ENCODE measurements at places on chromosomes 2 and 18.

- DNase-seq = no peak
Observed at GRCh38 chr18:32773382-32773712, 524 bp upstream of the KLHL14 start.

- DNase-seq = no peak
Observed at GRCh38 chr2:232885264-232885961, 15.3 kb downstream of the SNORC start.

DNA sequence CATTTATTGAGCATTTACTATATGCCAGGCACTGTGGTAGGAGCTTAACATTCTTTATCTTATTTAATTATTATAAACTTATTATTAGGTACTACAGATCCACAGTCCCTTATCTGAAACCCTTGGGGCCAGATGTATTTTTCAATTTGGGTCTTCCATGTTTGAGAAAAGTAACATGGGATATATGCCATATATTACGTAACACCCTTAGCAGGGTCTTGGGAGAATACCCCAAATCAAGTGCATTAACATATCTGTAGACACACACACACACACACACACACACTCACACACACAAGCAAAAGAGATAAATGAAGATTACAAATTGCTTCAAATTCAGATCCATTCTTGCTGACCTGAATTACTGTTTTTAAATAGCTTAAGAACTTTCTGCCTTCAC, 13.7 kb downstream of the NTSR2 start:
- no peak for DNase-seq

GRCh38 chr2:127763776-127764175, 47.2 kb downstream of the WDR33 start:
- no peak for DNase-seq

- no peak for DNase-seq
Observed at GRCh38 chr2:76760367-76760704, 761.8 kb downstream of the LRRTM4 start.

- no peak for DNase-seq
Observed at GRCh38 chr18:51767293-51767692, 569.8 kb upstream of the MEX3C start.

- DNase-seq = no peak
Observed at GRCh38 chr2:12126318-12126717, 379.9 kb downstream of the LPIN1 start.

- no peak for DNase-seq
Observed at GRCh38 chr18:24731981-24732380, 271.5 kb downstream of the HRH4 start.

GRCh38 chr2:64654063-64654811, 524 bp upstream of the SERTAD2 start:
- peak; percentile 40 for DNase-seq

DNA sequence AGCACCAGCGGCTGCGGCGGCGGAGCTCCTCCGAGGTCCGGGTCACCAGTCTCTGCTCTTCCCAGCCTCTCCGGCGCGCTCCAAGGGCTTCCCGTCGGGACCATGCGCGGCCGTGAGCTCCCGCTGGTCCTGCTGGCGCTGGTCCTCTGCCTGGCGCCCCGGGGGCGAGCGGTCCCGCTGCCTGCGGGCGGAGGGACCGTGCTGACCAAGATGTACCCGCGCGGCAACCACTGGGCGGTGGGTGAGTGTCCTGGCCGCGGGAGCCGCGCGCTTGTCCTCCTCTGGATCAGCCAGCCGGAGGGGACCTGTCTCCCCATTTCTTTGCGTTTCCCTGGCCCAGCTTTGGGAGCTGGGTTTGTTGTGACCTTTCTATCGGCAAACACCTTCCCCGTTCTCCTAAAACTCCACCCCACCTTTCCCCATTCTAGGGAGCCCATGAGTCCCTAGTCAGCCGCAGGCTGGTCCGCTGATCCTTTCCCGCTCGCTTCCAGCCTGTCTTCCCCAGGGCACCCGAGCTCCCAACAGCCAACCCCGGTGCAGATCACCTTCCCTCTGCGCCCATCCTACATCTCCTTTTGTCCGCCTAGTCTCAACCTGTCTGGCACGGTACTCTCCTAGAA, 316 bp downstream of the GRP start:
- DNase-seq = no peak

DNA sequence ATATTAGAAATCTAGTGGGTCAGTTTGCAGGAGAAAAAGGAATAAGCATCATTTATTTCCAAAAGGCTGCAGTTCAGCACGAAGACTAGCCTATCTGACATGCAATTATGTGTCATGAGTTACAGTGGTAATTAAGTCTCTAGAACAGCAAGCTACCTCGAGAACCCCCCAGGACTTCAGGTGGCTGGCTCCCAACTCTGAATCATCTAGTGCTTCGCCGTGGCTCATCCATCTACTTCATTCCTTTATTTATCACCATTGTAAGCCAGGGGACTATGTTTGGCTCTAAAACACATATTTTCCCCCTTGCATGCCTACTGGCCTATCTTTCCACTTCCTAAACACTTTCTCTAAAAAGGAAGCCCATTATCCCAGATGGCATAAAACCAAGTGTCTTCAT, 121.6 kb downstream of the TXNL1 start:
- no peak for DNase-seq

DNA sequence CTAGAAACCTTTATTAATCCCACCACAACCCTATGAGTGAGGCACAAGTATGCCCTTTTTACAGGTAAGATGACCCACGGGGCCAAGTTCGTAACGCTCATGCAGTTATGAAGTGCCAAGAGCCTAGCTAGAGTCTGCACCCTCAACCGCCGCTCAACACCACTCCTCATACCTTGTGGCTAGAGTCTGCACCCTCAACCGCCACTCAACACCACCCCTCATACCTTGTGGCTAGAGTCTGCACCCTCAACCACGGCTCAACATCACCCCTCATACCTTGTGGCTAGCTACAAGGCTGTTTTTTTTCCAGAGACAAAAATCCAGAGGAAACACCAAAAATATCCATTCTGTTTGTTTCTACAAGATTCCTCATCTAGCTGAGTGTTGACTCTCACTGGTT, 4.6 kb downstream of the TXNL4A start:
- DNase-seq = no peak

DNA sequence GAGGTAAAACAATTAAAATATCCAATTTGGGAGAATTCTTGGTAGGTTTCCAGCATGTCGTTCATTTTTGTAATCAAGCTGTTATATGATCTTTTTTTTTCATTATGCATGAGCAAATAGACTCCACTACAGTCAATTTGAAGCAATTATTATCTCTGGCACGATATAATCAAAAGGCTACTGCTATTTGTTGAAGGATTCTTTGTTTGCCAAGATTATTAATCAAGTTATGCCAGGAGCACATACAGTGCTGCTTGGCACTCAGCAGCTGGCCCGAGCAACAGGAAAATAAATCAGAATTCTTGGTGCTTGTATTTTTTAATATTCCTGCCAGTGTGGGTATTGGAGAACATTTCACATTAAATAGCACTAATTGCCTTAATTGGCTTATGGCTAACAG, 279.5 kb downstream of the RND3 start:
- no peak for DNase-seq

- DNase-seq = no peak
Observed at GRCh38 chr2:199697469-199697868, 153.5 kb downstream of the FTCDNL1 start.

DNA sequence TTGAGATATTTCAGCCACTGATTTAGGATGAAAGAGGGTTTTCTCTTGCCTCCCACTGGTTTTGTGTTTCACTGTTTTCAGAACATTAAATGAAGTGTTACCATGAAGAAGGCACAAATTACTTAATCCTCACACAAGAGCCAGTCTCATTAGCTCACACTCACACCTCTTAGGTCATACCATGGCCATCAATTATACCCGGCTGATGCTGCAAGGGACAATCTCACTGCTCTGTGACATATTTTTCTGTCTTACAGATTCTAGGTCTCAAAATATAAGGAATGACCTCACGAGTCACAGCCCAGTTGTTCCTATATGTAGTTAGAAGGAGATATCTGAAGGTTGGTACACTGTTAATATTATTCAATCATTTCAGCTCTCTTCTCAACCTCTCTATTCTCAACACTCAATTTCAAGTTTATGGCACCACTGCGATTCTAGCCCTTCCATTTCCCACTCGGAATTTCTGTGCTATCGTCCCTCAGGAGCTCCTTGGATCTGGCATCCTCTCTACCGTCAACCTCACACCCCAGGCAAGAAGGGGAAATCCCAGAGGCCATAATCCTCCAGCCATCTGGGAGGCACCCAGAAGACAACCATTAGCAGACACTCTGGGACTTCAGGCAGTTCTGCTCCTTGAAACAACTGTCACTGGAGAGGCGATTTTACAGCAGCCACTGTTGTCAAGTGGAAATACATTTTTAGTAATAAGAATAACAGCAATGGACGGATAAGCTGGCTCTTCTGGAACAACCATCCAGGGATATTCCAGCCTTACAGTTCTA, 101.9 kb downstream of the MREG start:
- no peak for DNase-seq

GRCh38 chr2:147147802-147148201, 697.0 kb upstream of the ACVR2A start:
- no peak for DNase-seq

- no peak for DNase-seq
Observed at GRCh38 chr18:9647496-9648323, 33.4 kb upstream of the PPP4R1 start.

DNA sequence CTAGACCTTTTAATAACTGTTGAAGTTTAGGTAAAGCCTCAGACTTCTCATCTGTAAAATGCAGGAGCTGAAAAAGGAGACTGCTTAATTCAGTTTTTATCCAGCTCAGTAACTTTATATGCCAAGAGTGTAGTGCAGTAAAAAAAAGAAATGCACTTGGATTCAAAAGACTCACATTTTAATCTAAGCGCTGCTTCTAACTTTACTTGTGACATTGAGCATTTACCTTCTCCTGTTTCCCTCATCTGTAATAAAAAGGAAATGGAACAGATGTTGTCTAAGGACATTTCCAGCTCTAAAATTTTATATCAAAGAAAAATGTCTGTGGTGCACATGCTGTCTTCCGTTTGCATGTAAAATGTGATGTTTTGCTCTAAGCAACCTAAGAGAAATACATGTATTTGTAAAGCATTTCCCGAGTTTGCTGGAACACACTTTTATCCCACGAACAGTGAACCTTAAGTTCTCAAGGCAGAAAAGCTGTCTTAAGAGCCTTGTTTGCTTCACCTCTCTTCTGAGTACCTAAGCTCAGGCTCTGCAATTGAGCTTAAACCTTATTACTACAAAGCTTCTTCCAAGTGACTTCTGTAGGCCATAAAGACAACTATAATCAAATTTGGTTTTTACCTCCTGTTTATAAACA, 24.2 kb upstream of the TANK start:
- no peak for DNase-seq

DNA sequence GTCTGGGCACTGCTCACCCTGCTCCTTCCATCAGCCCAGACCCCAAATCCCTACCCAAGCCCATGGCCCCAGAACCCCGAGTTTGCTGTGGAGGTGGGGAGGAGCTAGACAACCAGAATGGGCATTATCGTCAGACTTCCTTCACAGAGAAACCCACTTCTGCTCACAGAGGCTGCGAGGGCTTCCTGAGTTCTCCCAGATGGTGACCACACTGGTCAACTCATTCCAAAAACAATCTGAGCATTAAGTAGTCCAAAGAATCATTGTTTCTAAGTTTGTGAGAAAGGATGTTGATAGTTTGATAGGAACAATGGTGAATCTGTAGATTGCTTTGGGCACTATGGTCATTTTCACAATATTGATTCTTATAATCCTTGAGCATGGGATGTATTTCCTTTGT, 60.2 kb downstream of the LRRC30 start:
- no peak for DNase-seq

DNA sequence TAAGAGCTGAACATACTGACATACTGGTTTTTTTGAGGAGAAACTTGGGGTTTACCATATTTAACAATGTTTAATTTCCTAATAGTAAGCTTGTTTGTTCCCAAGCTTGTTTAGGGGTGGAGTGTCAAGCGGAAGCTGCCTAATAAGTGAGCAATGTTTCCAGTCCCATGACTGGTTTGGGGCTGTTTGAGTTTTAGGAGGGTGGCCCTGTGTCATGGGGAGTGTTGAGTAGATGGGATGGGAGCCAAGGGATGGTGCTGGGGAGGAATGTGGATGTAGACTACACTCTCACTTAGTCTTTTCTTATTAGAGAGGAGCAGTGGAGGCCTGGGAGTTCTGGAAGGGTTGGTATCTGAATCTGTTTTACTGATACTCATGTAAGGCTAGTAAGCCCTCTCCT, 128.5 kb downstream of the TANC1 start:
- no peak for DNase-seq
